Globus pallidus (tissue), 1 donor: ENCODE measurements at places on chromosomes 12 and 14.
A peak's percentile ranks its signal among the peaks of the same experiment; 100 is the strongest.

GRCh38 chr12:28460420-28461130 lies 270.3 kb downstream of the CCDC91 start:
- DNase-seq = no peak

- DNase-seq = no peak
Measured at GRCh38 chr14:44768935-44769334, 192.8 kb downstream of the KLHL28 start.

GRCh38 chr12:2378835-2379330 lies 326.1 kb downstream of the CACNA1C start:
- DNase-seq = no peak

GRCh38 chr14:49460662-49461061 lies 125.5 kb downstream of the RPS29 start:
- no peak for DNase-seq

- peak; percentile 31 for DNase-seq
Measured at GRCh38 chr14:90641615-90642243, 174.5 kb downstream of the TTC7B start.

- no peak for DNase-seq
Measured at GRCh38 chr14:105316968-105317510, 2.5 kb downstream of the PACS2 start.

DNA sequence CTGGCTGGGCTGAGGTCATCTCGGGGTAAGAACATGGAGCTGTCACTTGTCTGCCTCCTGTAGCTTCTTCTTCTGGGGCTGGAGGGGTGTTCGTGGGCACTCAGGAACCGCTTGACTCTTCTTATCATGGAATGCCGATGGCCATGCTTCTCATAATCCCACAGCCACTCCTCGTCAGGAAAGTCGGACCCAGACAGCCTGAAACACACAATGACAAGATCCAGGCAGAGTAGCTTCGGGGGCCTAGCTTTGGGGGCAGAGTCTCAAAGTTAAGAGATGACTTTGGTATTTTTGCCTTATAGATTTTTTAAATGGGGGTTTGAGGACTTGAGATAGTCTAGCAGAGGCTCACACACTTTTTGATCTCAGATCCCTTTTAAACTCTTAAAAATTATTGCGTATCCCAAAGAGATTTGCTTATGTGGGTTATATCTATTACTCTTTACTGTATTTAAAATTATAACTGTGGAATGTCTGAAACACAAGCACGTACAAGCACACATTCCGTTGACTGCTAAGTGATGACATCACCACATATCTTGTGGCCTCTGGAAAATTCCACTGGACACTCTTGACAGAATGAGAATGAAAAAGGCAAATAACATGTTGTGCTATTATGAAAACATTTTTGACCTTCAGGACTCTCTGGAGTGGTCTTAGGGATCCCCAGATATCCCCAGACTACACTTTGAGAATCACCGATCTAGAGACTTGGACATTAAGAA lies 43.3 kb downstream of the BEST3 start:
- DNase-seq = no peak

GRCh38 chr14:31219169-31219568 lies 11.6 kb upstream of the HECTD1 start:
- no peak for DNase-seq

GRCh38 chr14:64727551-64728071 lies 23.4 kb downstream of the PLEKHG3 start:
- no peak for DNase-seq
